Panc1 (cell line): ENCODE measurements at places on chromosomes 12 and 14.

GRCh38 chr12:115261691-115262398 lies 577.9 kb upstream of the TBX3 start:
- DNase-seq = no peak

DNA sequence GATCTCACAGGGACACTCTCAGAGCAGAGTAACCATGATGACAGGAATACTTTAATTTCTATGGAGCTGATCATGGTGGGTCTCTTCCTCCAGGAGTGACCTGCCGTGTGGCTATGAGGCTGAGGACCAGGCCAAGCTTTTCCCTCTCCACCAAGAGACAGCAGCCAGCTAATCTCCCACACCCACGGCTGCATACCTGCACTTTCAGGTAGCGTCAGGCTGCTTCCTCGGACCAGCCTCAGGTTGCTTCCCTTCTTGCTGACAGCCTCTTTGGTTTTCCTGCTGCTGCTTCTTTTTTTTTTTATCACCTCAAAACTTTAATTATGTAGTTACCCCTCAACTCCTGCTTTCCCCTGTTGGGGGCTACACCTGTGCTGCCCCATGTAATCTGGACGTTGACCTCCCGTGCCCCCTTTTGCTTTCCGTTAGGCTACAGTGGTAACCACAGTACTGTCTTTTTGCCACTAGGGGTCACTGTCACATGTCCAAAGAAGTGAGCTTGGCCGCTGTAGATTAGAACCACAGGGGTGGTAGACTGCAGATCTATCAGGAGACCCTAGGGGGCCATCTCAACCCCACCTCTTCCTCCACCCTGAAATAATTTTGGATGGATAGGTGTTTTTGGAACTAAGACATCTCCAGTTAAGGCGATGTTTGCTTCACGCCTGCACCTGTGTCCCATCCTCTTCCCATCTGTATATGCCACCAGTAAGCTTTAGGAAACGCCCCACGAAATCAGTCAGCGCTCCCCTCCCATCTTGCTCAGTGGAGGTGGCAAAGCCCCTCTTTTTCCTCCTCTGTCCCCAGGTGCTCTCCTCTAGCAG lies 7.8 kb upstream of the PIP4K2C start:
- DNase-seq = peak; percentile 53

GRCh38 chr12:53754633-53755264 lies 3.0 kb upstream of the CISTR start:
- no peak for DNase-seq

DNA sequence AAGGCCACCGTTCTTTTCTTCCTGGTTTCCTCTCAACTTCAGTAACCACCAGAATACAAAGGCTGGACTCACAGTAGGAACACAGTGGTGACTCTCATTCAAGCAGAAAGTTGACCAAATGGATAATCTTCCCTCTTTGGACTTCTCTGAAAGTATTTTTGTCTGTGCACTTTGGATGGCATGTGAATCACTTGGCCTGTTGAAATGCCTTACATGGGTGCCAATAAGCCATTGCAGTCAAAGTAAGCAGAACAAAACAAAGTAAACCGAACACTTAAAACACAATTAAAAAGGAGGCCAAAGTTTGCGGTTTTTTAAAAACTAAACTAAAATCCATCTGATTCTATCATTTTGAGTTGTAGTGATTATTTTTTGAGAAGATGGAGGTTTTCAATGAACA lies 370.1 kb upstream of the DDHD1 start:
- no peak for DNase-seq

GRCh38 chr14:103629503-103630121 lies 601 bp downstream of the KLC1 start:
- no peak for DNase-seq

DNA sequence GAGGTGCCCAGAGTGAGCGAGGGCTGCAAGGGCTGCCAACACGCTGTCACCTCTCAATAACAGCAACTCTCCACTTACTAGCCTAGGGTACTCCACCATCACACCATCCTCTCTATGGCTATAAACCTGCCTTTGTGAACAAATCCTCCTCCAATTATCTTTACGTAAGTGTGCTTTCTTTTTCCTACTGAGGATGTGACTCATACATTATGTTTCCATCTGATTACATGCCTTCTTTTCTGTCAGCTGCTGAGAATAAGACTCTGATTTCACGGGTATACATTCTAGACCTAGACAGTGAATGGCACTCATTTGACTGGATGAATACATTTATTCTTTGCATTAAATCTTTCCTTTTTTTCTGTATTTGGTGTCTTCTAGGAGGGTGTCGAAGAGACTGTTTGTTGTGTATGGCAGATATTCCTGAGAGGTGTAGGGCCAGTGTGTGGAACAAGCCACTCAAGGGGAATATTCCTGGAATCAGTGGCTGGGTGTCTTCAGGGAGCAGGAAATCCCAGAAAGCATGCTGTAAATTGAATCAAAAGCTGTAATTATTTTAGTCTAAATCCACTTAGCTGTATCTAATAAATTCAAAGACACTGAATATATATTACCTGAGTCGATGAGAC lies 327.3 kb upstream of the TMTC1 start:
- DNase-seq = no peak

- DNase-seq = no peak
These were observed 457.7 kb upstream of the SYT1 start for GRCh38 chr12:78406828-78407227.

- DNase-seq = no peak
These were observed 105.0 kb upstream of the FRMD6 start for GRCh38 chr14:51546603-51547258.

- no peak for DNase-seq
These were observed 100.3 kb upstream of the FAR2 start for GRCh38 chr12:29048787-29049186.

DNA sequence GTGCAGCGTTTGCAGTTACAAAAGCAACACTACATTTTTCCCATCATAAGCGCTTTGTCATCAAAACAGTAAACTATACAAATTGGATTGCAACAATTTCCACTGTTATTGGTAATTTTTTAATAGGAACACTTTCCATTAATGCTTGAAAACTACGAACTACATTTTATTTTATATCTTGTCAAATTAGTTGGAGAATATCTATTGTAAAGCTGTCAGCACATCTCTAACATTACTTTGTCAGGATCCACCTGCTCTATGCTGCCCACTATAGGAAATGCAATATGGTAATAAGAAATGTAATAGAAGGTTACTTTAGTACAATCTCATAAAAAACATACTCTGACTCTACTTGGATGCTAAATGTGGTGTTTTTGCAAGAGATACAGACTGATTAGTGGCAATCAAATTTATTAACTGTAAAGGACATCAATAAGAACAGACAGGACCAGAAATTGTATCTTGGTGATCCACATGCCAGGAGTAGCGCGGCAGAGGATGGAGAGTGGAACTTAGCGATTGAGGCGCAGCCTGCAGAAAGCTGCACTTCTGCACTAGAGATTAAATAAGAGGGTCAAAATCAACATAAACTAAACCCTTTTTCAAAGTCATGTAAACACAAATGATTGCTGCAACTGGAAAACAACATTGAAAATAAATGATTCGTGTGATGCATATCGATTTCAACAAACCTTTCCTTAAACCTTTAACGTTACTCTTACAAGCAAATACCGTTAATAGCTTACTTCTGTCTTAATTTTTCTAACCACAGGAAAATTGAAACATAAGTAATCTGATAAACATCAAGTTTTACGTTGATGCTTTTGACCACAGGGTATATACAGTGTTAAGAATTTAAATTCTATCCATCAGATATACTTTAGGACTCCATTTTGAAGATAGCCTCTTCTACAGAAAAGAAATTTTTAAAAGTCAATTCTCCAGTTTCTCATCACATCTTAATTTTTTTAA lies 3.6 kb upstream of the ARID2 start:
- peak; percentile 59 for DNase-seq

DNA sequence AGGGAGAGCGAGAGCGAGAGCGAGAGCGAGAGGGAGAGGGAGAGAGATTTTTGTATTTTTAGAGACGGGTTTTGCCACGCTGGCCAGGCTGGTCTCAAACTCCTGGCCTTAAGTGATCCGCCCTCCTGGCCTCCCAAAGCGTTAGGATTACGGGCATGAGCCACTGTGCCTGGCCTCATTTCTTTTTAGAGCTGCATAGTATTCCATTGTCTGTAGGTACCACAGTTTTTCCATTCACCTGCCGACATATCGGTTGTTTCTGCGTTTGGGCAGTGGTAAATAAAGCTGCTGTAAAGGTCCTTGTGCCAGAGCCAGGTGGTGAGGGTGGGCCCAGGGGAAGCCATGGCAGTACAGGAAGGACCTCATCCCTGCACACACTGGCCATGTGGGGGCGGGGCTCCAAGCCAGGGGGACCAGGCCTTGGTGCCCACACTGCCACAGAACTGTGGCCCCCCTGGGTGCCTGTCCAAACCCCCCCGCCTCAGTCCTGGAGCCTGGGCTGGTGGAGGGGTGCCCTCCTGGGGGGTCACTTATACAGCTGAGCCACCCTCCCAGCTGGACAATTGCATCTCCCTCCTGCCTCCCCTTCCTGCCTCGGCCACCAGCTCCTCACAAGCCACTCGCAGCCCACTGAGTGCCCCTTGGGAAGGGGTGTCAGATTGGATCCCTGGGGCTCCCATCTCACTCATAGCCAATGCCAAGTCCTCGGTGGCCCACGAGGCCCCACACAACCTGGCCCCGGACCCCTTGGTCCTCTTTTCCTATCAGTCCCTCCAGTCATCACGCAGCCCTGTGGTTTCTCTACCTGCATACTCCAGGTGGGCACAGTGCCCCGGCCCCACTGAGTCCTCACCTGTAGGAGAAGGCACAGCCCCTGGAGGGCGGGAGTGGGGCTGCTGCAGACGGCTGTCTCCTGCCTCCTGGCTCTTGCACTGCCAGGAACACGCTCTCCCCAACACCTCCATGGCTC lies 1.7 kb upstream of the PUS1 start:
- no peak for DNase-seq

DNA sequence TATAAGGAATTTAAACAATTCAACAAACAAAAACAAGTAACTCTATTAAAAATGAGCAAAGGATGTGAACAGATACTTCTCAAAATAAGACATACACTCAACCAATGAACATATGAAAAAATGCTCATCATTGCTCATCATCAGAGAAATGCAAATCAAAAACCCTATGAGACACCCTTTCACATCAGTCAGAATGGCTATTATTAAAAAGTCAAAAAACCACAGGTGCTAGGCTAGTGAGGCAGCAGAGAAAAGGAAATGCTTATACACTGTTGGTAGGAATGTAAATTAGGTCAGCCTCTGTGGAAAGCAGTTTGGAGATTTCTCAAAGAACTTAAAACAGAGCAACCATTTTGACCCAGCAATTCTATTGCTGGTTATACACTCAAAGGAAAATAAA lies 52.0 kb downstream of the NAV3 start:
- no peak for DNase-seq

GRCh38 chr14:100709289-100710284 lies 17.1 kb upstream of the DLK1 start:
- DNase-seq = no peak

- DNase-seq = no peak
These were observed 43.1 kb downstream of the GALNT16 start for GRCh38 chr14:69303086-69303485.
